ENCODE measurements at places on chromosomes 1 and 21.

- no peak for DNase-seq
Measured at GRCh38 chr21:33185852-33186251, 43.9 kb upstream of the IFNAR2 start.

GRCh38 chr1:243471754-243472745, 216.2 kb downstream of the SDCCAG8 start:
- no peak for DNase-seq

DNA sequence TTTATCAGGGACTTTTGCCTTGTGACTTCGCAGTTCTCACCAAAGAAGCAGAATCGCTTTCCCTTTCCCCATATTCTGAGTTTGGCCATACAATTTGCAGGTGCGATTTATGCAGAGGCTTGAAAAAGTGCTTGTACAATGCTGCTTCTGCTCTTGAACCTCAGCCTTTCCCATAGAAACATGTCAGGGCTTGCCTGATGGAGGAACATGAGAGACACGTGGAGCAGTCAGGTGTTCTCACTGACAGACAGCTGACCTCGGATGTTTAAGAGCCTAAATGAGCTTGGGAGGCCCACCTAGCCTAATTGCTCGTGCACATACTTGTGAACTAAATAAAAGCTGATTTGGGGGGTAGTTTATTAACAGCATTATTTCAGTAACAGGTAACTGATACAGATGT, 290.0 kb downstream of the S1PR1 start:
- no peak for DNase-seq

- DNase-seq: no peak
Measured at GRCh38 chr1:98330224-98330623, 331.3 kb upstream of the SNX7 start.

DNA sequence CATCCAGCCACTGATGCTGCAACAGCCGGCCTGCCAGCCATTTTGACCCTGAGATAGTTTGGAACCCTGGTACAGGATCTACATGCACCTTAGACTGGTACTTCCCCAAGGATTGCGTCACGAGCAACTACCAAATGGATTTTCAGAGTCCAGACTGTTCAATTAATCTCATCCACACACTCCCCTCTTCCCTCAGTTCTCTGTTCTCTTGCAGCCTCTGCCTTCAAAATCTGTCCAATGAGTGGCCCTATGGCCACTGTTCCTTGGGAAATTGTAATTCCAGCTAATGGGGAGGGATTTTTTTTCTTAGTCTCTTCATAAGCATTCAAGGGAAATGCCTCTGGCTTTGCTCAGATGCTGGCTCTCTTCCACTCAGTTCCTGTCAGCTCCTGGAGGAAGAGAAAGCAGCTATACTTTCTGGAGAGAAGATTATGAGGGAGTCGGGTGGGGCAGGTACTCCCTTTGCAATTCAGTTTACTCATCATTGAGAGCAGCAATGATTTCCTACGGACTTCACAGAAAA, 19.8 kb upstream of the UAP1 start:
- DNase-seq: no peak

DNA sequence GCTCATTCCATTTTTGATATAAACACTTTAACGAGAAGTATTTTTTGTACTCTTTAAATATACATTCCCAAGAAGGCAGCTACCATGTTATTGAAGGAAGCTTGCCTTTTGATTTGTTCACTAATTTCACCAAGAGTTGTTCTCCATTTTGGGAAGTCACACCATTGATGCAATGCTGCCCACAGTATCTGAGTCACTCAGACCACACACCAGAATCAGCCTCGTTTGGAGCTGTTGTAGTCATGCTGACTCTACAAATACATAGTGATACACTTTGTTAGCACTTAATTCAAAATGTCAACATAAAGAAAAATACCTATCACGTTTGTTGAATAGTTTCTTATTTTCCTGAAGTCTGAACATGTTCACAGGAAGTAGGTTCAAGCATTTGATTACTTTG, 78.7 kb downstream of the PAPPA2 start:
- no peak for DNase-seq

DNA sequence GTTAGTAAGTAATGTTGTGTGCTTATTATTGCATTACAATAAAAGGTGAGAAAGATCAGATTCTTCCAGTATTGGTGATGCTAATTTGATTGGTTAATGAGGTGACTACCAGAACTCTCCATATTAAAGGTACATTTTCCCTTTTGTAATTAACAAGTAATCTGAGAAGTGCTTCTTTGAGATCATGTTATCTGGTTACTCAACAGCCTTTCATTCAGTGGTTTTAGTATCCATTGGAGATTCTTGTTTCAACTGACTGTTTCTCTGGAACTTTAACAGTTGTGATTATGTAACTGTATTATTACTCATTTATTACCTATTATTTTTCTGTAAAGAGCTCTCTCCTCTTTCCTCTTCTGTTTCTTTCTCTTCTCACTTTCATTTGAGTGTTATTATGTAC, 86.7 kb downstream of the PEX14 start:
- no peak for DNase-seq

GRCh38 chr1:105793536-105794146, 1262.8 kb upstream of the PRMT6 start:
- DNase-seq: peak; percentile 15

- peak; percentile 78 for DNase-seq
Measured at GRCh38 chr1:230429067-230429735, 3.1 kb upstream of the PGBD5 start.

DNA sequence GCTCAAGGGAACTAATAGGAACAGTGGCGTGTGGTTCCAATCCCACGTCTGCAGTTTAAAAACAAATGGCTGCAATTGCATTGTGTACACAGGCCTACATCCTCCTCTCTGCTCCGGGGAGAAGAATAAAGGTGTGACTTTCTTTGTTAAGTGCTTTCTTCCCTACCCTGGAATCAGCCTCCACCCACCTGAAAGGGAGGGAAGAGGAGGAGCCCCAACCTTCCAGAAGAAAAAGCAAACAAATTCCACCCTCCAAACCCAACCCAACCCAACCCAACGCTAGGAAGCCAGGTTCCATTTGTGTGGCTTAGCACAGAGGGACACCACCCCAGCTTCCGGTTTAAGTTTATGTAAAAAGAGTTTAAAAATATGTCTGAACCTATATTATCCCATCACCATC, 11.8 kb upstream of the BACE2 start:
- no peak for DNase-seq

GRCh38 chr1:181255270-181255929, 166.9 kb downstream of the IER5 start:
- no peak for DNase-seq

DNA sequence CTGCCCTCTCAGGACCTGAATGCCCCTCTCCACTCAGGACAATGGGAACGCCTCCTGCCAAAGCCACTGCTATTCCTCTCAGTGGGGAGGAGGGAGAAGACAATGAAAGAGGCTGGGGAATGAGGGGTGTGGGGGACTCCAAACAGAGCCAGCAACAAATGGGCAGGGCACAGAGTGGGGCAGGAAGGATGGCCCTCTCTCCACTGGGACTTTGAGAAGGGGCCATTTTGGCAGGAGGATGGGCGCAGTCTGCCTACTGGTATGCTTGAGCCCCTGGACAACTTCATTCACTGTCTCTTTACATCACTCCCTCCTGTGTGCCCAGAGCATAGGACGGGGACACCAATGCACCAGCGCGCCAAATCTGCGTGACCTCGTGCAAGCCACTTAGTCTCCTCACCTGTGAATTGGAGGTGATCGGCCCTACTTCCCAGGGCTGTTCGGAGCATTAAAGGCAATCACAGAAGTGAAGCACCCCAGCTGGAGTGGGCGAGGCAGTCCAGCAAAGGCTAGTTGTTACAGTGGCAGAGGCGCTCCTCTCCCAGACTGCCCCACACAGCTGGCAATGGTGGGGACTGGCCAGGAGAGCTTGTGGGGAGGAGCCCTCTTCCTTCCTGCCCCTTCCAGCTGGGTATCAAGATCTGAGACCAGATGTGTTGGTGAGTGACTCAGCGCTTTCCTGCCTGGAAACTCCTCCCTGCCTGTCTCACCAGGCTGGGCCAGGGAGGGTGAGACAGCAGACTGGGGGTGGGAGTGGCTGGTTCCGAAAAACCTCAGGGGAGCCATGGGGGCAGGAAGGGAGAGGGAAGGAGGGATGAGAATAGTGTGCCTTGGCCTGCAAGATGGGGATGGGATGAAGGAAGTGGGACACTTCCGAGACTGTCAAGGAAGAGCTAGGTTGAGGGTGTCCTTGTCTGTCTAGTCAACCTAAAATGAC, 22.4 kb upstream of the SYNC start:
- no peak for DNase-seq

- no peak for DNase-seq
Measured at GRCh38 chr1:19477284-19478249, 7.8 kb downstream of the CAPZB start.

- DNase-seq: peak; percentile 11
Measured at GRCh38 chr1:116879478-116880133, 30.1 kb upstream of the PTGFRN start.

- no peak for DNase-seq
Measured at GRCh38 chr1:111855260-111855659, 99.6 kb downstream of the DDX20 start.

All from globus pallidus (tissue), 1 donor.